Cortex of kidney (tissue), 1 donor: ENCODE measurements at places on chromosomes 7 and 10.

DNA sequence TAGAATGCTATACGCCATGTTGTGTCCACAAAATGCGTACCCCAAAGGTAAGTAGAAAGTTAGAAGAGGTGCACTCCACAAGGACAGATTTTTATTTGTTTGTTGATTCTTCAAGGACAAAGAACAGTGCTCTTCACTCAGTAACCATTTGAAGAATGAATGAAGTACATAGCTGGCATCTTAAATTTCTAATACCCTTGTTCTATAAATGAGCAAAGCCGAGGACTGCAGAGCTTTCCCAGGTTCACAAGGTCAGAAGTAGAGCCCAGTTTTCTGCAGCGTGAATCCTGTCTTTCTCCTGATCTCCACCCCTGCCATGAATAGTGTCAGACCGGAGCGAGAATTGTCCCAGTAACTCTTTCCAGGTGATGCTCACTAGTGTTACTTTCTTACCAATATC is 9.5 kb downstream of the HECW1 start:
- DNase-seq: no peak

DNA sequence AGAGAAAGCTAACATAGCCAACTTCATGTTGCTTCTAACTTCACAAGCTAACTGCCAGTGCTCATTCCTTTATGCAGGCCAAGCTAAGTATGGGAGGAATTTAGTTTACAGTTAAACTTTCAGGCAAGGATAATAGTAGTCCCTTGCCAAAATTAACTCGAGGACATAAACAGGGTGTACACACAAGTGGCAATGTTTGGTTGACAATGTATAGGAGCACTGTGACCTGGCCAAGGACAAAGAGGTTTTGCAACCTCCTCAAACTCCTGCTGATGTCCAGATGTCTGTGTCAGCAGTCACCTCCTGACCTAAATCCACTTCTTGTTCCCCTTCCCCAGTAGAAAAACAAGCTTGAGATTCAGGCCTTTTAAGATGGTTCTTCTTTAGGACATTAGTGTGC is 494.6 kb upstream of the KLF6 start:
- no peak for DNase-seq

- DNase-seq: no peak
These were observed 7.3 kb downstream of the ZCCHC24 start for GRCh38 chr10:79438021-79438698.

GRCh38 chr10:101710059-101710695 is 15.2 kb upstream of the FBXW4 start:
- DNase-seq: no peak

DNA sequence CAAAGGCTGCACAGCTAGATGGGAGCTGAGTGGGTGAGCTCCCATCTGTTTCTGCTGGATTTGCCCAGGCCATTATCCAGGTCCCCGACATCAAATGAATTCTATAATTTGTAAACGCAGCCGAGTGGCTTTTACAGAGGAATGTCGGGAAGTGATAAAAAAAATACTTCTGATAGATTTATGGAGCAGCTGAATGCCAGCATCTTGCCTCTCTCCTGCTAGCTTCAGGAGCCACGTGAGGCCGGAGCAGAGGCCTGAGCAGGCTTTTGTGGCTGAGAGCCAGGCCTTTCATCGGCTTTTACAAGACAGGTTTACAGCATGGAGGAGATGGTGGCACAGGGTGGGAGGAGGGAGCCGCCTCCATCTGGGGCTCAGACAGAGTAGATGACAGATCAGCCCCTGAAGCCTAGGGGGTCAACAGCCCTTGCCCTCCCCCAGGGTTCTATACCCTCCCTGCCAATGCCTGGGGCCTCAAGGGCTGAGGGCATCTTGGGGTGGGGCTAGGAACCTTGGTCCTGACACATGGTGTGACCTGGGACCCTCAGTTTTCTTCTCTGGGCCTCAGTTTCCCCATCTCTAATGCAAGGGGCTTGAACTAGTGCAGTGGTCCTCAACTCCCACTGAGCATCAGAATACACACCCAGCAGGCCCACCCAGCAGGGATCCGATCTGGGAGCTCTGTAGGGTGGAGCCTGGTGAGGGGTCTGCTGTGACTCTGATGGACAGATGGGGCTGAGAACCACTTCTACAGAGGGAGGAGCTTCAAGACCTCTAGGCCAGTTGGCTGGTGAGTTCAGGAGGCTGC is 44.2 kb upstream of the PCBD1 start:
- DNase-seq: no peak

DNA sequence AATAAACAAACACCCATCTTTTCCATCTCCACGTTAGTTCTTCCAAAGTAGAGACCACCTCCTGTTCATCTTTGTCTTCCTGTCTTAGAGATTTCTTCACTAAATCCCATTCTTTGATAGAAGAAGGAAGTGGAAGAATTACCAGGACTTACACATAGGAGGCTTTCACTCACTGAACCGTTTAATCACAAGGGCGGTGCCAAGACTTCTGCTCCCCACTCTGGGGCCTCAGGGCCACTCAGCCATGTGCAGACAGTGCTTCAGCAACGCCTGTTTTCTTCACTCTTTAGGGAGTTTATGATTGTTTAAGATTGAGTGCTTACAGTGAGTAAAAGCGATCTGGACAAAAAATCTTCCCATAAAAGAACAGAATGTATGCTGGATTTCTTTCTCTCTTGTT is 63.9 kb upstream of the SORCS3 start:
- no peak for DNase-seq

- DNase-seq: no peak
These were observed 580 bp downstream of the EEPD1 start for GRCh38 chr7:36153571-36154097.

GRCh38 chr7:29122081-29122480 is 24.3 kb downstream of the CPVL start:
- no peak for DNase-seq

- DNase-seq: no peak
These were observed 56.6 kb upstream of the RAB18 start for GRCh38 chr10:27447540-27447939.

GRCh38 chr10:33155720-33156638 is 178.5 kb downstream of the NRP1 start:
- DNase-seq: no peak

DNA sequence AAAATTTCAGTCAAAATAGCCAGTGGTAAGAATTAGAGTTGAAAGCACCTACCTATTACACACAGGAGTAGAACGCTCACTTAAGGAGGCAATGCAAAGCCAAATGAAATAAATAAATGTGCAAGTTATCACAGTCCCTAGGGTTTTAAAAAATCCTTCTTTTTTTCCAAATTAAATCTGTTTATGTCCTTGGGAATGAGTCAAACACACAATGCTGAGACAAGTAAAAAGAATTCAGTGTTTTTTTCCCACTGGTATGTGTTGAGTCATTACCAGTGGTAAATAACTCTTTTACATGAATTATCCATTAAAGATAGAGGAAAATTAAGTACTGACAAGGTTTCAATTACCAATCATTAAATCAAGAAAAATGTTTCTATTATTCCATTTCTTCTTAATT is 438.6 kb downstream of the TNS3 start:
- no peak for DNase-seq

GRCh38 chr10:132981173-132981555 is 38.8 kb upstream of the CFAP46 start:
- DNase-seq: no peak

DNA sequence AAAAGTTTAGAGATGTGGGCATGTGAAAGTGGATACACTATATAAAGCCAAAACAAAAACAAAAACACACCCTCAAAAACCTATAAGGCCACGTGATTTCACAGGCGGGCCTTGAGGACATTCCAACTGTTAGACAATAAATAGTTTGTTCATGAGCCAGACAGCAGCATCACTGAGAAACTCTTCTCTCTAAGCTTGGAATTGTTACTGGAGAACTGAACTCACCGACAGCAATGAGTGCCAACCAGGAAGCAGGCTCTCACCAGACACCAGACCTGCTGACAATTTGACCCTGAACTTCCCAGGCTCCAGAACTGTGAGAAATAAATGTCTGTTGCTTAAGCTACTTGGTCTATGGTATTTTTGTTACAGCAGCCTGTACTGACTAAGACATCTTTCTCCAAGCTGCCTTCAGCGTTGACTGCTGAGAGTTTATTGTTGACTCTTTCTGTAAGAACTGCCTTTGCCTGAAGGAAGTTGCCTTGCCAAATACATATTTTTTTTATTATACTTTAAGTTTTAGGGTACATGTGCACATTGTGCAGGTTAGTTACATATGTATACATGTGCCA is 107.5 kb downstream of the EPDR1 start:
- no peak for DNase-seq

DNA sequence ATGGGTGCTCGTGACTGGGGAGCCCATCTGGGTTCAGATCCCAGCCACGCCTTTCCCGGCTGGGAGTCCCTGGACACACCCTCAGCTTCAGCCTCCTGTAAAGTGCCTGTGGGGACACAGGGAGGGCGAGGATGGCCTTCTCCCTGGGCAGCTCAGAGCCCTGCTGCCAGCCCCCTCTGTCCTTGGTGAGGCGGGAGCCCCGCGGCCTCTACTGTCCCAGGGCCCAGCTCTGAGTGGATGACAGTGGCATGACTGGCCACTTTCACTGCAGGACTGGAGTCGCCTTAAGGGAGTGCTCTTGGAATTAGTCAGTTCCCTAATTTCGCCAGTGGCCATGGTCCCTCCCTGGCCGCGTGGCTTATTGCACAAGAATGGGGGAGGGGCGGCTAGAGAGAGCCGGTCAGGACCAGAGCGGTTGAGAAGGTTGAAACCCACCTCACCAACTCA is 4.6 kb downstream of the BRI3 start:
- DNase-seq: no peak

DNA sequence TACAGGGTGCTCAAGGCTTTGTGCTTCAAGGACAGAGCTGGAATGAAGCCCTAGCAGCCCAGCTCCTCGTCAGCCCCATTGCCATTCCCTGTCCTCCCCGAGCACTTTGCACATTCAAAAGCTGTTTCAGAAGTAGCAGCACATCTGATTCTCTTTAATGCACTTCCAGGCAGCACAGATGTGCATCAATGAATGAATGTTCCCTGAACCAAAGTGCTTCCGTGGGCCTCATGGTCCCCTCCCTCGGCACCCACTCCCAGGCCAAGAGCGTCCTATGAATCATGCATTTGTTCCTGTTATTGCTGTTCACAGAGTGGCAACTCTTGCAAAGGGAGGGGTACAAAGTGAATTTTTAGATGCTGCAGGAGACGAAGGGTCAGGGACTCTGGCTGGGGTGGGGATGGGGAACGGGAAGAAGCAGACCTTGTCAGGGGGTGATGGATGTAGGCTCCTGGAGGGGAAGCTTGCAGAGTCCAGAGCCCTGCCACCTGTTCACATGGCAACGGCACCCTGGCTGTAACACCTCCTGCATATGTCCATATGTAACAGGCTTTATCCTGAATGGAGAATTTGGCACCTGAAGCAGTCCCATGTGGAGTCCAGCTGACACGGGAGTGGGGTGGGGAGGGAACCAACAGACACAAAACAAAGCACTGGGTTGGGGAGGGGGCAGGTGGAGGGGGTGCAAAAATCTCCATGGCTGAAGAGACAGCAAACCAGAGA is 62.2 kb upstream of the BAIAP2L1 start:
- no peak for DNase-seq

- DNase-seq: no peak
These were observed 19.2 kb downstream of the ABCB4 start for GRCh38 chr7:87456247-87456646.

DNA sequence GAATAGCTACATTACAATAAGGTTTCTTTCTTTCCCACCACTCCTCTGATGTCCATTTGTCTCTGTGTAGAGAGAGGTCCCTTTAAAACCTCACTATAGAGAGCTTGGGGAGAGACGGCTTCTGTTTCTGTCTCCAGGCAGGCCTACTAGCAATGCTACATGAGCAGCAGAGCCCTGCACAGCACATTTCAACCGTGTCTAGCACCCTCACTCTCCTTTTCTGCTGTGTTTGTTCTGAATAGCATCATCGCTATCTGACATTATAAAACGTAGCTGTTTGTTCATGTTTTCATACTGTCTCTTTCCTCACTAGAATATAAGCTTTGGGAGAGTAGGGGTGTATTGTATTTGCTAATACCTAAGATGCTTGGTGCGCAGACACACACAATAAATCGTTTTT is 487.8 kb upstream of the DPP6 start:
- DNase-seq: no peak

DNA sequence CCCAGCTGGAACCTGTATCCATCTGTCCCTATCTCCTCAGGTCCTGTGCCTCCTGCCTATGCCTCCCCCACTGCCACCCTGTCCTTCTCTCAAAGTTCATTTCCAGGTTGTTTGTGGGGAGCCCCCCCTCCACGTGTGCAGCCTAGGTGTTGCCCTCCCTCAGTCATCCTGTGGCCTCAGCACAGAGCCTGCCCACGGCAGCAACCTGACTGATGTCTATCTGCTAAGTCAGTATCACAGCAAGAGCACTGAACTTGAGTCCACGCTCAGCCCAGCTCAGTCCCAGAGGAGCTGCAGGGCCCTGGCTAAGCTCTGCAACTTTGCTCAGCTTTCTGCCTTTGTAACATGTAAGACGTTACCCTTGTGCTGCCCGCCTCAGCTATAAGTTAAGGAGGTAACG is 28.7 kb downstream of the FAM53B start:
- DNase-seq: no peak

DNA sequence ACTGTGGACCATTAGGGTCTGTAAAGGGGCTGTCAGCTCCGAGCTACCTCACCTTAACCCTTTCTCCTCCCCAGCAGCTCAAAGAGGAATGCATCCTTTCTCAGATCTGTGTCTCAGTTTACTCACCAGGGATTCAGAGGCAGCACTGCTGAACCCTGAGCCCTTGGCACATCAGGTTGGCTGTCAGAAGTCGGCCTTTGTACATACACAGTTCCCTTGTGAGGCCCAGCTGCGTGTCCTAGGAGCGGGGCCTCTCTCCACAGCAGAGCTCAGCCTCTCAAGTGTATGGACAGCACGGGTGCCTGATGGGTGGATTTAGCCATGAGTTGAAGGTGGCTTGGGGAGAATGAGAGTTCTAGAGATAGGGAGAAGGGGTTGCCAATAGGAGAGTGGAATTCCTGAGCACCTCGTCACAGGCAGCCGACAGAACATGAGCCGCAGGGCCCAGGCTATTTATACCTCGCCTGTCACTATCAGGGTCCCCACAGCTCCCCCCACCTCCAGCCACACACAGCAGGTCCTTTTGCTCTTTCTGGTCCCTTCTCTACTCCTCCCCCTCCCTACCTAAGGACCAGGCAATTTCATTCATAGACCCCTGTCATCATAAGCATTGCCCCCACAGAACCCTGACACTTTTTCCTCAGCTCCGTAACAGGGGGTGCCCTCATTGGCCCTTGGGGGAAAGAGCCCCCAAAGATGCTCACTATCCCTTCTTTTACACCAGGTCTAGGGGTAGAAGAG is 2.1 kb upstream of the FLNC start:
- no peak for DNase-seq

DNA sequence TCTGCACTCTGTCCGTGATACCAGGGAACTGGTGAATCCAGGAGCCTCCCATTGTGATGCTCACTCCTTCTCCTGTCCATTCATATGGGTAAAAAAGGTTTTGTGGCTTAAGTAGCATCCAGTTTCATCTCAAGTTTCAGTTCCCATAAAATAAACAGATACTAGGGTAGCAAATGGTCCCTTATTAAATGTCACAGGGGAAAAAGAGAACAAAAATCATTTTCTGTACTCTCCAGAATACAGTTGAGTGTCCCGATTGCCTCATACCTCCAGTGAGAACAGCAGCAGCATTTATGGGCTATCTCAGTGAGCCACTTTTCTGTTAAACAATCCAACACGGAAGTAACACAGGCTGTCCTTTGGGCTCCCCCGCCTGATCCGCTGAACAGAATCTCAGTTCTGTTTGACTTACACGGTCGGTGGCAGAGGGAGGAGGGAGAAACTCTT is 179.6 kb downstream of the CELF2 start:
- DNase-seq: no peak
